ENCODE measurements at places on chromosomes 5 and 9.

- H3K27ac ChIP-seq = no peak overlapping the region
- H3K36me3 ChIP-seq = no peaks in the 10 kb centered on the region
- DNase-seq = no peak
- H3K4me3 ChIP-seq = no peak overlapping the region
- H3K27me3 ChIP-seq = no peaks in the 10 kb centered on the region
These were observed 113.0 kb downstream of the RPS23 start for GRCh38 chr5:82164977-82165713.

DNA sequence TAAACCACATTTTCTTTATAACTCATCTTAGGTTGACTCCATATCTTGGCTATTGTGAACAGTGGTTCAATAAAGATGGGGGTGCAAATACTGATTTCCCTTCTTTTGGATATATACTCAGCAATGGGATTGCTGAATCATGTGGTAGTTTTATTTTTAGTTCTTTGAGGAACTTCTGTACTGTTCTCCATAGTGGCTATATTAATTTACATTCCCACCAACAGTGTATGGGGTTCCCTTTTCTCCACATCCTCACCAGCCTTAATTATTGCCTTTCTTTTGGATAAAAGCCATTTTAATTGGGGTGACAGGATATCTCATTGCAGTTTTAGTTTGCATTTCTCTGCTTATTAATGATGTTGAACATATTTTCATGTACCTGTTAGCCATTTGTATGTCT is 107.7 kb upstream of the EQTN start:
- no peaks in the 10 kb centered on the region for H3K4me1 ChIP-seq
- H3K4me3 ChIP-seq = no peak overlapping the region
- H3K27ac ChIP-seq = no peak overlapping the region
- H3K27me3 ChIP-seq = no peaks in the 10 kb centered on the region
- no peaks in the 10 kb centered on the region for H3K36me3 ChIP-seq

GRCh38 chr5:102600964-102601363 is 102.2 kb upstream of the SLCO6A1 start:
- no peaks in the 10 kb centered on the region for H3K36me3 ChIP-seq
- no peak overlapping the region for H3K27ac ChIP-seq
- peaks cover 6% of the 10 kb centered on the region for H3K27me3 ChIP-seq
- H3K4me3 ChIP-seq = no peak overlapping the region

GRCh38 chr9:77719321-77719720 is 71.2 kb upstream of the GNA14 start:
- no peak overlapping the region for H3K4me3 ChIP-seq
- no peaks in the 10 kb centered on the region for H3K27me3 ChIP-seq
- DNase-seq = no peak

DNA sequence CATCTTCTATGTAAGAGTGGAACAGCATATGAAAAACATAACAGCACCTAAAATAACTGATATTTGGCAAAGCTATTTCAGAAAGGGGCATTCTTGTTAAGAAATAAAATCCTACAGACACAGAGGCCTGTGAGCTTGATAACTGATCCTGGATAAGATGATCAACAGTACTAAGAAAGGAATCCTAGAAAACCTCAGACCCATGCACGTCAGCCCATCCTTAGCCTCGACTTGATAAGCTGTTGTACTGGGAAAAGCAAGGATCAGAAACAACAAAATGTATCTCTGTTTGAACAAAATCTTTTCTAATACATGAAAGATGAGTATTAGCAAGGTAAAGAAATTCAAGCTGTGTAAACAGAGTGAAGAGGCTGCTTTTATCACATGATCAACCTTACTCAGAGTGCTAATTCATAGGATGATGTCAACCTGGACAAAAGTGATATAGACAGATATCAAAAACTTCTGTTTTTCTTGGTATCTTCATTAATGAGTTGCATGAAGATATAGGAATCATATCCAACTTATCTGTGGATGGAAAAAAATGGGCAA is 15.2 kb downstream of the LIFR start:
- no peak for DNase-seq
- H3K4me3 ChIP-seq = no peak overlapping the region
- no peaks in the 10 kb centered on the region for H3K36me3 ChIP-seq
- H3K27me3 ChIP-seq = peaks cover 8% of the 10 kb centered on the region
- no peaks in the 10 kb centered on the region for H3K4me1 ChIP-seq

- H3K4me3 ChIP-seq = no peak overlapping the region
- no peaks in the 10 kb centered on the region for H3K36me3 ChIP-seq
- H3K27me3 ChIP-seq = peaks cover 15% of the 10 kb centered on the region
- H3K4me1 ChIP-seq = peaks cover 20% of the 10 kb centered on the region
These were observed 11.1 kb upstream of the ARAP3 start for GRCh38 chr5:141692919-141693725.

GRCh38 chr9:95027914-95028852 is 289.3 kb downstream of the FANCC start:
- H3K27me3 ChIP-seq = no peaks in the 10 kb centered on the region
- H3K36me3 ChIP-seq = no peaks in the 10 kb centered on the region
- no peaks in the 10 kb centered on the region for H3K4me1 ChIP-seq
- no peak overlapping the region for H3K4me3 ChIP-seq
- no peak overlapping the region for H3K27ac ChIP-seq
- DNase-seq = no peak

DNA sequence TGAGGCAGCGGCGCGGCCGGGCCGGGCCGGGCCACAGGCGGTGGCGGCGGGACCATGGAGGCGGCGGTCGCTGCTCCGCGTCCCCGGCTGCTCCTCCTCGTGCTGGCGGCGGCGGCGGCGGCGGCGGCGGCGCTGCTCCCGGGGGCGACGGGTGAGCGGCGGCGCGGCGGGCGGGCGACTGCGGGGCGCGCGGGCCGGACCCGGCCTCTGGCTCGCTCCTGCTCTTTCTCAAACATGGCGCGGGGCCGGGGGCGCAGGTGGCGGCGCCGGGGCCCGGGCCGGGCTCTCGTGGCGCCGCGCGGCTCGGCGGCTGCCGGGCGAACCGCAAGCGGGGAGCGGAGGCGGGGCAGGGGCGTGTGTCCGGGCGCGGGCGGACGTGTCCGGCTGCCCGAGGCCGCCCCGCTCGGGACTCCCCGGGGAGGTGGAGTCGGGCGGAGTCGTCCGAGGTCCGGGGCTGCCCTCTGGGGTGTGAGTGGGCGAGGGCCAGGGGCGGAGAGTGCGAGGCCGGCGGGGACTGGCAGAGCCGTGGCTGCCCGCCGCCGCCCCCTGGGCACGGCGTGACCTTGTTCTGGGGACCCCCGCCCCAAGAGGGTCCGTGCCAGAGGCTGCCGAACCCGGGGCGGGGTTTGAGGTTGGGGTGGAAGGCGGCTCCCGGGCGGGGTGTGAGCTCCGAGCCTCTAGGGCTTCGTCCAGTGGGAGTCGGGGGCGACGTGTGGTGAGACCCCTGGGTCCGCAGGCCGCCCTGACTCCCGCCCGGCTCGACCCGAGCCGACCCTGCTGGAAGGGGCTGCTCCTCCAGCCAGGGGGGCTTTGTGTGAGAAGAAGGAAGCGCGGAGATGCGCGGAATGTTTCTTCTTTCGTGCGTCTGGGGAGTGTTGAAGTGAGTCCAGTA is 485 bp downstream of the TGFBR1 start:
- H3K4me3 ChIP-seq = peak overlapping the region; percentile 76
- peak overlapping the region; percentile 63 for H3K27ac ChIP-seq
- H3K36me3 ChIP-seq = no peaks in the 10 kb centered on the region
- peak; percentile 41 for DNase-seq

GRCh38 chr9:106560540-106560939 is 302.4 kb upstream of the ZNF462 start:
- H3K36me3 ChIP-seq = no peaks in the 10 kb centered on the region
- no peak for DNase-seq
- no peak overlapping the region for H3K4me3 ChIP-seq
- H3K4me1 ChIP-seq = no peaks in the 10 kb centered on the region
- no peak overlapping the region for H3K27ac ChIP-seq

GRCh38 chr9:87781331-87781730 is 55.4 kb downstream of the CTSL start:
- DNase-seq = no peak
- H3K4me1 ChIP-seq = no peaks in the 10 kb centered on the region
- H3K4me3 ChIP-seq = no peak overlapping the region
- no peak overlapping the region for H3K27ac ChIP-seq
- no peaks in the 10 kb centered on the region for H3K27me3 ChIP-seq
- H3K36me3 ChIP-seq = no peaks in the 10 kb centered on the region

- H3K4me1 ChIP-seq = no peaks in the 10 kb centered on the region
- H3K27me3 ChIP-seq = peaks cover 25% of the 10 kb centered on the region
- no peak overlapping the region for H3K4me3 ChIP-seq
- no peak overlapping the region for H3K27ac ChIP-seq
These were observed 20.4 kb upstream of the CEP72 start for GRCh38 chr5:591746-592145.

GRCh38 chr5:148909766-148910165 is 83.4 kb downstream of the ADRB2 start:
- H3K4me1 ChIP-seq = no peaks in the 10 kb centered on the region
- no peak for DNase-seq
- H3K36me3 ChIP-seq = no peaks in the 10 kb centered on the region
- no peak overlapping the region for H3K4me3 ChIP-seq
- peaks cover 8% of the 10 kb centered on the region for H3K27me3 ChIP-seq
- H3K27ac ChIP-seq = no peak overlapping the region

- no peaks in the 10 kb centered on the region for H3K36me3 ChIP-seq
- no peak for DNase-seq
- no peaks in the 10 kb centered on the region for H3K27me3 ChIP-seq
- H3K27ac ChIP-seq = no peak overlapping the region
These were observed 35.2 kb downstream of the WHRN start for GRCh38 chr9:114470121-114470520.

DNA sequence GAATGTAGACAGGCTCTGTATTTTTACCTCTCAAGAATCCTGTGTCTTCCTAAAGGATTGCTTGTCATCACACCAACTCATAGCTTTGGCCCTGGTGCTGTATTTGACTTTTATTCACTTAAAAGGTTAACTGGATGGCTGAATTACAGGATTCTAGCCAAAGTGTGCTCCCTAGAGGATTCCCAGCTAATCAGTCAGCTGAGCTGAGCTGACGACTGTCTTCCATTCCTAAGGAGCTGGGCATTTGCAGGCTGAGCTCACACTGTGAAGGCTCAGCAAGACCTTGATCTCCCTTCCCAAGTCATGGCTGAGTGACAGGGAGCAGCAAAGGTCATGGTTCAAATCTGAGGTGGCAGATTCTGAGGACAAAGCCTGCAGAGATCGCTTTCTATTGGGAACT is 59.0 kb upstream of the PALM2AKAP2 start:
- no peaks in the 10 kb centered on the region for H3K4me1 ChIP-seq
- H3K4me3 ChIP-seq = no peak overlapping the region
- H3K27me3 ChIP-seq = peaks cover 7% of the 10 kb centered on the region

- no peak overlapping the region for H3K4me3 ChIP-seq
- no peak for DNase-seq
- no peak overlapping the region for H3K27ac ChIP-seq
- H3K36me3 ChIP-seq = no peaks in the 10 kb centered on the region
These were observed 263.4 kb upstream of the ACTBL2 start for GRCh38 chr5:57745700-57746651.

DNA sequence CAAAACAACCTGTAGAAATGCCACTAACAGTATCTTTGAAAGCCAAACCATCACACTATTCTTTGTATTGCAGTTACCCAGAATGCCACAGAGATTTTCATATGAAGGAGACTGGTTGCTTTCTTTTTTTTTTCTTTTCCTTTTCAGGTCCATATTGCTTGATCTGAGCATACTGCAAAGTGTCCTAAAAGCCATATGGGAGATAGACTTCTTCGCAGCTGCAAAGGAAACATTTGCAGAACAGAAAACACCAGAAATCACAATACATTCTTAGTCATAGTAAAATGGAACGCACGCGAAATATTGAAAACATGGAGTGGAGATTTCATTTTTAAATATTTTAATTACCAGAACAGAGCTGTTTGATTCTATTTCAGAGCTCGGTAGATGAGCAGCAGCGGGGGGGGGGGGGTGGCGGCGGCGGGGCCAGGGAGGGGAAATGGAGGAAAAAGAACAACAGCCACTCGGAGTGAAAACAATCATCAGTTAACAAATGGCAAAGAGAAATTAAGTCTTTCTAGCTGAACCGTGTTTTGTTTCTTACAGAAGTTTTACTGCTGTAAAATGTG is 284.1 kb downstream of the NFIB start:
- no peaks in the 10 kb centered on the region for H3K36me3 ChIP-seq
- no peak overlapping the region for H3K27ac ChIP-seq
- H3K27me3 ChIP-seq = no peaks in the 10 kb centered on the region
- no peaks in the 10 kb centered on the region for H3K4me1 ChIP-seq

- H3K27ac ChIP-seq = no peak overlapping the region
- no peaks in the 10 kb centered on the region for H3K4me1 ChIP-seq
- no peak for DNase-seq
- no peak overlapping the region for H3K4me3 ChIP-seq
- no peaks in the 10 kb centered on the region for H3K36me3 ChIP-seq
These were observed 15.3 kb upstream of the NDST1 start for GRCh38 chr5:150492621-150493020.

DNA sequence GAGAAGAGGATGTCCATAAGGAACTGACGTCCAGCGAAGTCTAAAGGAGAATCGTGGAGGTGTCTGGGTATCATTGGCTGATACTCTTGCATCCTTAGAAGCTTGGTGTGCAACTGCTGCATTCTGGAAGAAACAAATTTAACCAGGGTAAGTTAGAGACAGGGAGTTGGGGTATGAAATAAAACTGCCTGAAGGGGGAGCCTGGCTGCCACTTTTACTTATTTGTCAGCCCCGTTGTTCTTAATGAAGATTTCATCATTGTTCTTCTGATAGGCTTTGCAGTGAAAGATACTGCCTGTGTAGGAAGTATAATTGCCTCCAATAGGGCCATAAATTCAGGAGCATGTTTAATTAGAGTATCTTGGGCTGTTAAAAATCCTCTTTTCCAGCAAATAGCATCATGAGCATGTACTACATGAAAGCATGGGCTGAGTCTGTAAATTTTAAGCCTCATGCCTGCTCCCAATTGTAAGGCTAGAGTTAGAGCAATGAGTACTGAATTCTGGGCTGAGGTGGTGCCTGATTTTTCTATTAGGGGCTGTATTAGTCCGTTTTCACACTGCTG is 1264.5 kb upstream of the ACO1 start:
- no peak overlapping the region for H3K27ac ChIP-seq
- H3K27me3 ChIP-seq = no peaks in the 10 kb centered on the region

- no peaks in the 10 kb centered on the region for H3K36me3 ChIP-seq
- H3K4me1 ChIP-seq = no peaks in the 10 kb centered on the region
- peak; percentile 73 for DNase-seq
- no peak overlapping the region for H3K27ac ChIP-seq
- H3K4me3 ChIP-seq = no peak overlapping the region
These were observed 161.1 kb downstream of the MAST4 start for GRCh38 chr5:66757219-66757833.

DNA sequence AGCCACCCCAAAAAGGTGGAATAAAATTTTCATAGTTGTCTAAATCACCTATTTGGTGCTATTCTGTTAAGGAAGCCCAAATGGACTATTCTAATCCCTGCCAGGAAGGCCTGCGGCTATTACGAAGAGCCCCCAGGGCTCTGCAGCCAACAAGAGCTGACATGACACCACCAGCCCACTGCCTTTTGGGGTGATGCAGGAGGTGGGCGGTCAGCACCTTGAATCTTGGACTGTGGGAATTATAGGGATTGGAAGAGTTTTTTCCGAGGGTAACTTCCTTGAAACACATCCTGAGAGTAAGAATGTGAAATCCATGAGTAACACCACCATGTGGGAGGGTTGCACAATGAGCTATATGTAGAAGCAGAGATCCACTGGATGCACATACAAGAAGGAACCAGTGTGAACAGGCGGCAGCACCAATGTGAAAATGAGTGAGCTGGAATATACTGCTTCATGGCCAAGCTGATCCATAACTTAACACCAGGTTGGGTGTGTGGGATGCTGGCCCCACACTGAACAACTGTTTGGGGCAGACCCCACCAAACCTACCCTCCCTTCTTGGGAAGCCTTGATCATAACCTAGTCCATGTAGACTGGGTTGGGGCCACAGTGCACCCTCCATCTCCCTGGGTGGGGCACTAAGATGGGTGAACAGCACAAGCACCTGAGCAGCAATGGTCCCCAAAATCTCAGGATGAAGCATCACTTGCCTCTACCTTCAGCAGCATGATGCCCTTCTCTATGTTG is 239.0 kb downstream of the FSTL4 start:
- no peaks in the 10 kb centered on the region for H3K4me1 ChIP-seq
- H3K27ac ChIP-seq = no peak overlapping the region
- peaks cover 3% of the 10 kb centered on the region for H3K27me3 ChIP-seq
- DNase-seq = no peak

Measured in activated naive CD4-positive, alpha-beta T cell treated with anti-CD3 and anti-CD28 coated beads for 36 hours (primary cell).